ENCODE measurements at places on chromosomes 13 and 19.

DNA sequence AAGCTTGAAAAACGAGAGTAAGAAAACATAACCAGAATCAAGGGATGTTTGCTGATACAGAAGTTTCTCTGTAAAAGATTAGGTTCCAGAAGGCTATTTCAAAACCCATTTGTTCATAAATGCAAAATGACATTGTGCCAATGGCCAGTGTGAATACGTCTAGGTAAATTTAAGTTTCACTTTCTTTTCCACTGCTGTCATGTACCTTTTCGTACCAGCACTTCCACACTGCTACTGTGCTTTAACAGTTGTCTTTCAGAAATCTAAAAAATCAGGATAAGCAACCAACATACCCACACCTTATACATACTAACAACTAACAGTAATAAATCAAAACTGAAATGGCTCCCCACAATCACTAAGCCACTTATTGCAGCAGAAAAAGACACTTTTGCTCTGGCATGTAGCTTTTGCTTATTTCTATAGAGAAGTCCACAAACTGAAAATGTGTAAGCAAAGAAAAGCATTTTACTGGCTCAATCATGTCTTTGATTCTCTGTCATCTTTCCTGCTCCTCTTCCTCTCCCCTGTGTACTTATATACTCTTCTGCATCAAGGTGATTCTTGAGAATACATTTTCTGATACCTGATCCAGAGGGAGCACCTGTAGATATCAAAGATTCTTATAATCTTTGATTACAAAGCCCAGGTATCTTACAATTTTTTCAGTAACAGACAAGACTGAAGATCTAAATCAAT is 34.3 kb downstream of the ELF1 start:
- no peak for DNase-seq

DNA sequence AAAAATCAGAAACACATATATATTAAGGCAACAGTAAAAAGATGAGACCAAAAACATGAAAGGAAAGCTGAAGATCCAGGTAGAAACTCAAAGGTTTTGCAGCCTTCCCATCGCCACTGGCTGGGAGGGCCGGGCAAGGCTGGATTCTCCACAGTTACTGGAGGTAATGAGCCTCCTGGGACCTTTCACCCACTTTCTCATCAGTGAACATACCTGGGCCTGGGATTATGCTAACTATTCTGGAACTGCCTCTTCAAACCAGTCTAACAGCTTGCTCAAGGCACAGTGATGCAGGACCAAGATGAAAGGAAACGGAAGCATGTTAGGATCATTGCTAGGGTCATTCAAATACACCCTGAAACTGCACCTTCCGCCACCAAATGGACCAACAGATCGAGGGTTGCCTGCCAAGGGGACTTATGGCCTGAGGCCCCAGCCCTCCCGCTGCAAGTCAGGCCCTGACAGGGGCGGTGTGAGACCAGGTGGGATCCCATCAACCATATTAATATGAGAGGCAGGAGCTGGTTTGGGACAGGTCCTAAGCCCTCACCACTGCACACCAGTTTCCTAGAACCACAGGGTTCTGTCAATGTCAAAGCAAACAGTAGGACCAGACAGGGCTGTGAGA is 28.4 kb upstream of the ATP12A start:
- DNase-seq = no peak

DNA sequence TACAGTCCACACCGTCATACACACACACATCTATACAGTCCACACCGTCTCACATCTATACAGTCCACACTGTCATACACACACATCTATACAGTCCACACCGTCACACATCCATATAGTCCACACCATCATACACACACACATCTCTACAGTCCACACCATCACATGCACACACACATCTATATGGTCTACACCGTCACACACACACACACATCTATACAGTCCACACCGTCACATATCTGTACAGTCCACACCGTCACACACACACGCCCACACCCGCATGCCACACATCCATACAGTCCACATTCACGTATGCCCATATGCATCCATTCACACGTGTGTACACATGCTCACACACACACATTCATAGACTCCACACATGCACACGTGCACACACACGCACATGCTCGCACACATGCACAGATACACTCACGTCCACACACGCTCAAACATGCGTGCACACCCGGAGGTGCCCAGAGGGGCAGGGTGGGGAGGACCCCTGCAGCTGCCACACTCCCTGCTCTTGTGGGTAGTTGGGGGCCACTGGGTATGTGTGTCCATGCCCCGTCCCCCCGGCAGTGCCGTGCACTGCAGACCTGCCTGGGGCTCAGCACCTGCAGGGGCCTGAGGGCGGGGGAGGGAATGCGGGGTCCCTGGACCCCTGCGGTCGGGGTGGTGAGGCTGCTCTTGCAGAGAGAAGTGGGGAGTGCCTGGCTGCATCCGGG is 29.2 kb downstream of the PIAS4 start:
- no peak for DNase-seq

GRCh38 chr19:18871543-18871942 is 24.4 kb downstream of the CERS1 start:
- no peak for DNase-seq

- DNase-seq = peak; percentile 14
These were observed 98.5 kb upstream of the PABPC3 start for GRCh38 chr13:24997367-24997967.

DNA sequence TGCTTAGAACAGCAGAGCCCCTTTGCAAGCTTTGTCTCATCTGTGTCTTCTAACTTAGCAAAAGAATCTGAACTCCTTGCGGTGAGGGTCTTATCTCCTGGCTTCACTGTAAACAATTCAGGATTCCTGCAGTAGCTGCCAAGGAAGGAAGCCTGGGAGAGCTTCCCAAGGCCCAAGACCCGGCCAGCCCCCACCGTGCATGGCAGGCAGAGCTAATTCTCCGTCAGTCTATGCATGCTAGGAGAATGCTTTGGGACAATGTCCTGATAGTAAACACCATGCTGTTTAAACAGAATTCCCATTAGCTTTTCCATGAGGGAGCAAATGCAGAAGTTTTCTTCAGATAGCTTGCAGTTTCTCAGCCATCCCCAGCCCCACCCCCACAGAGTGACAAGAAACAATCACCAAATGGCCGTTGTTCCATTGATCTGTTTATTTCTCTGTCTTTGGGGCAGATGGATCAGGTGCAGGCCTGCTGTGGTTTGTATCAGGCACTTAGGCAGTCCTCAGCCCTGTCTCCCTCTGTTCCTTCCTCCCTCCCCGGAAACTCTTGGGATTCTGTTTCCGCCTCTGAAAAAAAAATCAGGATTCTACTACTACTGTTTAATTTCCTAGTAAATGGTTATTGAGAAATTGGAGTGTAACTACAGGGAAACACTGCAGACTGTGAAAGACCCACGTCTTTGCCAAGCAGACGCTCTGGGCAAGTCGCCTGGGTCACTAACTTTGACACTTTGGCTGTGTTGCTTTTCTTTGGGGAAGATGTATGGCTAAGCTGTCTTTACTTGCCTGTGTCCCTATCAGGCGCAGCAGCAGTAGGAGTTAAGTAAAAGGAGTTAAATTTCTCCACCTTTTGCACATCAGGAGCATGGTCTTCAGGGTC is 40.7 kb upstream of the SPATA13 start:
- no peak for DNase-seq

- DNase-seq = no peak
These were observed 40.5 kb upstream of the RCBTB2 start for GRCh38 chr13:48573213-48574007.

DNA sequence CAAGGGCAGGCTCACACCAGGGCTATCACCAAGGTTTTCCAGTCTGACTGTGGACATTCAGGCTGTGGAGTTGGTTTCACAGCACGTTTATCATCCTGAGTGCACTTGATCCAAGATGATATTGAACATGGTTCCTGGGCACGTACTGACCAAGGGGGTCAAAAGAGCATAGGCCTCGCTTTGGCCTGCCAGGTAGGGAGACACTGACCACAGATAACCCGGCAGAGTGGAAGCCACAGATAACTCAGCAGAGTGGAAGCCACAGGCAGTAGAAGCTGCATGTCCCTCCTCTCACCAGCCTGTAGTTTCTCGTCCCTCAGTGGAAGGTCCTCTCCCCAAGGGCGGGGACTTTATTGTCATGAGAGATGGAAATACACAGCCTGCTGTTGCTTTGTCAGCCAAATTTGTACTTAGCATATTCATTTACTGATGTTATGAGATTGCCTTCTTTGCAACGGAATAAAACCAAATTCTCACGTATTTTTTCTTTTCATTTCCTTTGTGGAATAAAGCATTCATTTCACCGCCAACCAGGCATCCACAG is 8.8 kb upstream of the KRTDAP start:
- DNase-seq = no peak

GRCh38 chr19:5097331-5097930 is 128.5 kb downstream of the KDM4B start:
- DNase-seq = no peak

GRCh38 chr19:28960986-28961705 is 251.8 kb downstream of the UQCRFS1 start:
- no peak for DNase-seq

GRCh38 chr19:55311397-55311796 is 13.7 kb downstream of the TMEM150B start:
- DNase-seq = no peak

- no peak for DNase-seq
These were observed 59.2 kb downstream of the MLLT1 start for GRCh38 chr19:6220385-6221191.

GRCh38 chr19:56111601-56112312 is 9.3 kb downstream of the ZNF787 start:
- DNase-seq = no peak

GRCh38 chr13:22141716-22142115 is 470.8 kb downstream of the FGF9 start:
- no peak for DNase-seq

DNA sequence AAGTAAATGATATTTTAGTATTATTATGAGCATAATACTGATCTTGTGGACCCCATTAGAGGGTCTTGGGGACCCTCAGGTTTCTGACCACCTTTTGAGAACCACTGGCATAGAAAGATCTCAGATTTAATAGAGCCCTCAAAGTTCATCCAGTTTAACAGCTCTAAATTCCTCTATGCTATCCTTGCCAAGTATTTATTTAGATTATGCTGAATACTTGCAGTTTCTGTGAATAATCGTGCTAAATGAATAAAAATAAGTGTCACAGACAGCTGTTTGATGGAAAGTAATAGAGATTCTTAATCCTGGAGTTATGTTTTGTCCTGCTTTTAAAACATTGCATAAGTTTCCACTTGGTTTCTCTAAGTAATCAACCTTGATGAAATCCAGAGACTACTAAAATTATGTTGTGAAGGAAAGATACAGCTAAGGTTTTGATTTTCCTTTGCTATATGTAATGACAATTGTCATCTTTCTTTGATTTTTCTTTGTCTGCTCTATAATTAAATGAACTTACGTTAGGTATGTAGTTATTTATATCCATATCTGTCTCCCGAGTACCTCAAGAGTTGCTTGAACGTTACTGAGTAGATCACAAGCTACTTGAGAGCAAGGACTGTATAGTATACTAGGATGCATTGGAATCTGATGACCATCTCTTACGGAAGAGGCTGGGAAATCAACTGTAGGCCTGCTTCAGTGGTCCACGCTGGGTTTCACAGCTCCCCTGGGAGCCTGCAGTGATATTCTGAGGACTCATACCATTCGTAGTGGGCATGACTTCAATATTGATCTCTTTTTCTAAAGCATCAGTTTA is 5.7 kb downstream of the ABHD13 start:
- no peak for DNase-seq

- DNase-seq = no peak
These were observed 378.4 kb downstream of the KCNRG start for GRCh38 chr13:50393628-50394027.

GRCh38 chr13:48511621-48512230 is 21.2 kb downstream of the RCBTB2 start:
- no peak for DNase-seq

DNA sequence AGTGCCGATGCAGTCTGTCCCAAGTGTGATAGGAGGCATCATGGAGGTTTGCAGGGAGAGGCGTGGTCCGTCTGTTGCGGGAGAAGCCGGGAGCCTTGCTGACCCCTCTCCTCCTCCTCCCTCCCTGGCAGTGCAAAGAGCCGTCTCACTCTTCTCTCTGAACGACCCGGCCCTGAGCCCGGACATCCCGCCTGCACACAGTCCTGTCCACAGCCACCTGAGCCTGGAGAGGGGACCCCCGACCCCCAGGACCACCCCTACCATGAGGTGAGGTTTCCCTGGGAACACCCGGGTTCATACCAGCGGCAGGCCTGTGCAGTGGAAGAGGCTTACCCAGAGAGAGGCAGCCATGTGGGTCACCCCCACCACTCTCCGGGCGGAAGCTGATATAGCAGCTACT is 22.3 kb downstream of the DPF1 start:
- no peak for DNase-seq

DNA sequence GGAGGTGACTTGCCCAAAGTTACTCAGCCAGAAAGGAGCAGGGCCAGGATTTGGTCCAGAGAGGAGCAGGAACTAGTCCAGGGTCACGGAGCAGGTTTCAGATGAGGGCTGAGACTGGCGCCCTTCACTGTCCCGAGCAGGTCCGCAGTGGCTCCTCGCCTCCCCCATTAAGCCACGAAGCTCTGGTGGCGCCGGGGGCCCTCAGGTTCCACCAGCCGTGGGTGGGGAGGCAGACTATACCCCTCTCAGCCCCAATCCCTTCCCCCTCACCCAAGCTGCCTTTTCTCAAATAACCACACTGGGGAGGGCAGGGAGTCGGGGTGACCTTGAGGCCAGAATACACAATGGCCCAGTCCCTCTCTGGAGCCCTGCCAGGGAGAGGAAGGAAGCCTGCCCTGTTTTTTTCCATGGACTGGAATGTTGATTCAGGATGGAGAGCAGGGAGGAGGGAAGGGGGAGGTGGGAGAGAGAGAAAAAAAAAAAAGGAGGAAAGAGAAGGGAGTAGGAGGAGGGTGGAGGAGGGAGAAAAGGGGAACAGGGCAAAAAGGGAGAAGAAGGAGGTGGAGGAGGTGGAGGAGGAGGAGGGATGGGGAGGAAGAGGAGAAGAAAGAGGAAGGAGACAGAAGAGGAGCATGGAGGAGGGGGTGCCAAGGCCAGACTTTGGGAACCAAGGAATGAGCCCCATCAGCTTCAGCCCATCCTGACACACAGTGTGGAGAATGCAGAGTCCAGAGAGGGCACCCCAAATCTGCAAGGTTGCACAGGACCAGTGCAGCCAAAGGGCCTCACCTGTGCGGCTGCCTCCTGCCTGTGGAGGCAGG is 19.7 kb downstream of the CEACAM16 start:
- DNase-seq = no peak

- DNase-seq = no peak
These were observed 18.9 kb upstream of the IPO5 start for GRCh38 chr13:97934590-97934989.

- DNase-seq = peak; percentile 75
These were observed 12.9 kb upstream of the TLE2 start for GRCh38 chr19:3041761-3042620.

DNA sequence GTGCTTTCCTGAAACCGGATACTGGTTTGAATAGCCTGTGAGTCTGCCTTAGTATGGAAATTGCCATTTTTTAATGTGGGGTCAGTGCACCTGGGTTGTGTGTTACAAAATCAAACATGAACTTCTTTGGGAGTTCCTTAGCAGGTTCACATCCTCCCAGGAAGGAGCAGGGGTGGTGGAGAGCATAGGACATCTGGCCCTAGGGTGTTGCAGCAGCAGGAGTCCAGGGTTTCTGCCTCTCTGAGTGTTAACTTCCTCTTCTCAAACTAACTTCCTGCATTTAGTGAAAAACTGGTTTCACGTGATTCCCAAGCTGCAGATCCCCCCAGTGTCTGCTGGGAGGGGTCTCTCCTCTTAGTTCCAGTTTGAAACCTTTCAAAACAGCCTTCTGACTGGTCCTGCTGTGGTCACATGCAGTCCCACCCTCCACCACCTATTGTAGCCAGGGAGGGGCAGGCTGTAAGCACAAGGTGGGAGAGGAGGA is 7.2 kb downstream of the RNASEH2B start:
- peak; percentile 67 for DNase-seq

Data from DND-41 (cell line).